Fibroblast of pulmonary artery (primary cell): ENCODE measurements at places on chromosomes 4 and X.

GRCh38 chrX:2627272-2627867, 63.7 kb upstream of the CD99 start:
- peak; percentile 63 for DNase-seq

GRCh38 chr4:41141900-41142299, 72.4 kb downstream of the APBB2 start:
- peak; percentile 89 for DNase-seq

GRCh38 chr4:78311306-78311705, 240.3 kb upstream of the ANXA3 start:
- DNase-seq, result no peak

GRCh38 chr4:38723726-38724474, 58.9 kb downstream of the TLR10 start:
- peak; percentile 56 for DNase-seq

GRCh38 chrX:153670748-153671588, 2.6 kb downstream of the PNCK start:
- DNase-seq, result no peak

GRCh38 chrX:11725631-11726442, 32.2 kb upstream of the MSL3 start:
- DNase-seq, result no peak

DNA sequence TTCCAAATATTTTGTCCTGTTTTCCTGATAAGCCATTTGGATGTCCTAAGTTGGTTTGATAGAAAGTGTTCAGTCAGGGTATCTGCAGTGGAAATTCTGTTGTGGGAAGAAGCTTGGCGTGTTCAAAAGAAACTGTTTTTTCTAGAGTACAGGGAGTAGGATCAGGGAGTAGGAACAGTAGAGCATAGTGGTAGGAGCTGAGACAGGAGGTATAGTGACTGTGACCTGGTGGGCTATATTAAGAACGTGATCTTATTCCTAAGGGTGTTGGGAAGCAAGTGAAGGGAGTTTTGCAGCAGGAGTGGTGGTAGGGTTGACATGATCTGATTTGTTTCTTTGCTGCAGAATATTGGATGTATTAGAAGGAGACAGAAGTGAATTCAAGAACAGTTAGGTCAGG, 348.2 kb downstream of the BMPR1B start:
- no peak for DNase-seq

DNA sequence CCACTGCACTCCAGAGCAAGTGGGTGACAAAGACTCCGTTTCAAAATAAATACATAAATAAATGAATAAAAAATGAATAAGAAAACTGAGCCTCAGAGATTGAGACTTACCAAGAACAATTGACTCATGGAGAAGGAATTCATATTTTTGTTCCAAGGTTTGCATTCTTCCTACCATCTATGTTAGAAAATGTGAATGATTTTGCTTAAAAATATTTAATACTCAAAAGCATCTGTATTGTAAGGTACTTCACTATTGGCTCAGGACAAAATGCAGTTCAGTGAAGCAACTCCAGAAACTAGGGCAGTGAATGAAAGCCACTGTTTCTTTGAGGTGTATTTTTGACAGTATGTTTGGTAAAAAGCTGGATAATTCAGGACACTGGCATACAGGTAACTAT, 54.1 kb downstream of the XAGE2 start:
- DNase-seq, result peak; percentile 64

DNA sequence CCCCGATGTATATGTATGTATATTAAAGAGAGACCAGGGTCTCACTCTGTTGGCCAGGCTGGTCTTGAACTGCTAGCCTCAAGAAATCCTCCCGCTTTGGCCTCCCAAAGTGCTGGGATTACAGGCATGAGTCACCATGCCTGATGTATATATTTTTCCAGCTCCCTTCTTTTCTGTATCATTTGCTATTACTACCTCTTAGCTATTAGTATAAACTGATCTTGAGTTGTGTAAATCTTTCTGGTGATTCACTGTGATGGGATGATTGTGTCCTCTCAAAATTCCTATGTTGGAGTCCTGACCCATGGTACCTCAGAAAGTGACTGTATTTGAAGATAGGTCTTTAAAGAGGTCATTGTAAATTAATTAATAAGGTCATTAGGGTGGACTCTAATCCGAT, 53.1 kb downstream of the HPRT1 start:
- DNase-seq, result no peak

DNA sequence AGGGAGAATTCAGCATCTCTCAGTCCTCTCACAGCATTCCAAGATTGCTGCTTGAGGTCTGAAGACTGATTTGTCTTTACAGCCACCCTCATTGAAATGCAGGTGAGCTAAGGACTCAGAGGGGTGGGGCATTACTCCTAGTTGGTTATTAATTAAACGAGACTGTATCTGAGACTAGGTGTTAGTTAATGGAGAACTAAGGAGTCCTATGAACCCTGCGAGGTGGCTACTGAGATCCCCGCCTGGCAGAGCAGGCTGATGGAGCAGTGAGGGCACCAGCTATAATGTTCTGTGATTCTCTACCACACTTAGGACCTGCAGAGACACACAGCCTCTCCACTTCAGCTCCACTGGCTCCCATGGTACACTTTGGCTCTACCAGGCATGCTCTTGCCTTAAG, 215.3 kb downstream of the MID1IP1 start:
- no peak for DNase-seq
